Lower lobe of right lung (tissue), 2 donors: ENCODE measurements at places on chromosomes 11 and 22.

DNA sequence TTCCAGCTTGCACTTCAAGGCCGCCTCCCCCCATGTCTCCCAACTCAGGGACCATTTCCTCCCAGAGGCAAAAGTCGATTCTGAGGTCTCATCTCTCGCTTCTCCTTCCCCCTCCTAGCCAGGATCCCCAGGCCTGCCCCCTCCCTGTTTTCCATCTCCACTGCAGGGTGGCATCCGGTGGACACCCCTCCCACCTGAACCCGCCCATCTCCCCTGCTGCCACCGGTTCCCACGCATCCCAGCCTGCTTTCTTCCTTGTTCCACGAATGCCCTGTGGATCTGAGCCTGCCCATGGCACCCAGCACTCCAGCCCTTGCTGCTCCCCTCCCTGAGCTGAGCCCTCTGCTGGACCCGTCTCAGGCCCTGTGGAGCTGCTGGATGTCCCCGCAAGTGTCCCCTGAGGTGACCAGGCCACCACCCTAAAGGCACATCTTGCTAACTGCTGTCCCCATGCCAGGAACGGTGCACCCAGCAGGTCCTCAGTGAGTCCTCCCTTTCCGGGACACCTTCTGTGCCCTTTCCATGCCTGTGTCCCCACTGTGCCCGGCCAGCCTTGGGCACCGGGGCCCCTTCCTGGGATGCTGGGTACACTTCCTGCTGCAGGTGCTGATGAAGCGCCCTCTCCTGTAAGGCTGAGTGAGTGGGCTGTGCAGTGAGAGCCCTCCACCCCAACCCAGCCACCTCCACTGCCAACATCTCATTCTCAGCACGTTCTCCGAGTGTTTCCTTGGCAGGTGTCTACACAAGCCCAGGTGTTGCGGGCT lies 936 bp downstream of the IL17REL start:
- peak; percentile 53 for DNase-seq

- no peak for DNase-seq
Observed at GRCh38 chr11:27018902-27019529, 21.6 kb upstream of the BBOX1 start.

DNA sequence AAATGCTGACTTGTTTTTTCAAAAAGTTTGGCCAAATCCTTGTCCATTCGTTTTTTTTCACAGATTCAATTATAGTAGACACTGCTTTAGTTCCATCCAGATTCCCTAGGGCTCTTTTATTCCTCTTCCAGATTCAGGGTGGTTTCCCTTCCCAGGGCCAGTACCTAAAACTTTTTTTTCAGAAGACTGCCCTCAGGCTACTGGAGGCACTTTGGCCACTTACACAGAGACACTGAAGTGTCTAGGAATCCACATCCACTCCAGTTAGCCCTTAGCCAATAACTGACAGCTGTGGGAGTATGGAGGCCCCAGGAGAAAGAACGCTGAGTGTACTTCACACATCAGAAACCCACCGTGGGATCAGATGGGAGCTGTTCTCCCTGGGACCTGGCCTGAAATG lies 77.3 kb downstream of the CCDC34 start:
- no peak for DNase-seq

DNA sequence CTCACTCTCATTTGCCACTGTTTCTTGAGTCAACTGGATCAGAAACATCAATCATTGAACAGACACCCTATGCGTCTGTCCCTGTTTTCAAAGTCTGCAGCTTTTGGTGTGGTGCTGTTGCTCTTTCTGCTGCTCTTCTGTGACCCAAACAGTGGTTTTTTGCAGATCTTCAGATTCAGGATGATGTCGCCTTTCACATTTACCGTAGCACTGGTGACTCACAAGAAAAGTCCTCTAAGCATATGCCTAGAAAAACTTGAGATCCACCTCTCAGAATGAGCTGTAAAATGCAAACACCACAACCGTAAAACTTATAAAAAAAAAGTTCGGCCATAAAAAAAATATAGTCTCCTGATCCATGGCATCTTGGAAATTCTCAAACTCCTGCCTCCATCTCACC lies 400.4 kb downstream of the NTM start:
- DNase-seq, result no peak

DNA sequence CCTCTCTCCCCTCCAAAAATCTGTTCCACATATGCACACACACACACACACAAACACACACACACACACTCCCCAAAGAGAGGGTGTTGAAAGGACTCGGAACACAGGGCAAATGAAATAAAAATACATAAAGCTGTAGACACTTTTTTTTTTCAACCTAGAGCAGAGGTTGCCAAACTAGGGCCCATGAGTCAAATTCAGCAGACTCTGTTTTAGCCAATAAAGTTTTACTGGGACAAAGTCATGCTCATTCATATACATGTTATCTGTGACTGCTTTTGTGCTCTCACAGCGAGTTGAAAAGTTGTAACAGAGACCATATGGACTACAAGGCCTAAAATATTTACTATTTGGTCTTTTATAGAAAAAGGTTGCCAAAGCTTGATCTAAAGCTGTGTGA lies 8.9 kb downstream of the IMMP1L start:
- DNase-seq, result no peak

DNA sequence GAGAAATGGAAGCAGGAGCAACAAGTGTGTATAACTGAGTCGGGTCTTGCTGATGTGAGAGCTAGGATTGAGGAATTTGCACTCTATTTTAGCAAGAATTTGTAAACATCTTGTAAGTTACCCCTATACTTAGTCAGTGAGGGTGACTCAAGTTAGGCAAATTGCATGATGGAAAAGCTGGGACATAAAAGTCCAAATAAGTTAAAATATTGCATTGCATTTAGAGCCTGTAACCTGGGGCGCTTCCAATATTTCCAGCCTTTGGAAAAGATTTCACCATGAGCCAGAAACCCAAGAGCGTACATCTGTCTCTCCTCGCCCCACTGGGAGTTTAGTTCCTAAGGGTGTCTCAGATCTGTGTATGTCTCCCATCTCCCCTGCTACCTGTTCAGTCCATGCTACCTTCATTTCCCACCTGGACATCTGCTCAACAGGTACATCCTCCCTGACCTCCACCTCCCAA lies 37.0 kb upstream of the ACCSL start:
- no peak for DNase-seq

DNA sequence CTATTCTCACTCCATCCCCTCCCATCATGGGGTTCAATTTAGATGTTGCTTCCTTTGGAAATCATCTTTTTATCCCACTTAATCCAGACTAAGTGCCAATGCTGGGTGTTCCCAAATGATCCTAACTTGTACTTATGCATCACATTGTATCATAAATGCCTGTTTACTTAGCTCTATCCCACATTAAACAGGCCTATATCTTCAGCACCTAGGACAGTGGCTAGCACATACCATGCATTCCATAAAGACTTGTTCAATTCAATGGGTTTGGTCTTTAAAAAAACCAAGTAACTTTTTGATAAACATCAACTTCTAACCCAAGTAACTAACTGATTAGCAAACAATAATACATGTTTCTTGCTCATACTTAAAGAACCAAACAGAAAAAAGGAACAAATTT lies 40.6 kb downstream of the RSF1 start:
- no peak for DNase-seq

GRCh38 chr11:69435161-69435986 lies 46.1 kb upstream of the LINC01488 start:
- peak; percentile 32 for DNase-seq

GRCh38 chr11:83736684-83737083 lies 450.5 kb upstream of the CCDC90B start:
- DNase-seq, result no peak

GRCh38 chr22:29148036-29148435 lies 57.7 kb upstream of the EMID1 start:
- no peak for DNase-seq

- no peak for DNase-seq
Observed at GRCh38 chr11:60699284-60699691, at the start of gene MS4A8. MS4A8 (plus strand) TSS chr11:60699612; CDS start chr11:60700861, 1,249 bp downstream.

- no peak for DNase-seq
Observed at GRCh38 chr11:100956351-100956750, 173.3 kb downstream of the PGR start.

DNA sequence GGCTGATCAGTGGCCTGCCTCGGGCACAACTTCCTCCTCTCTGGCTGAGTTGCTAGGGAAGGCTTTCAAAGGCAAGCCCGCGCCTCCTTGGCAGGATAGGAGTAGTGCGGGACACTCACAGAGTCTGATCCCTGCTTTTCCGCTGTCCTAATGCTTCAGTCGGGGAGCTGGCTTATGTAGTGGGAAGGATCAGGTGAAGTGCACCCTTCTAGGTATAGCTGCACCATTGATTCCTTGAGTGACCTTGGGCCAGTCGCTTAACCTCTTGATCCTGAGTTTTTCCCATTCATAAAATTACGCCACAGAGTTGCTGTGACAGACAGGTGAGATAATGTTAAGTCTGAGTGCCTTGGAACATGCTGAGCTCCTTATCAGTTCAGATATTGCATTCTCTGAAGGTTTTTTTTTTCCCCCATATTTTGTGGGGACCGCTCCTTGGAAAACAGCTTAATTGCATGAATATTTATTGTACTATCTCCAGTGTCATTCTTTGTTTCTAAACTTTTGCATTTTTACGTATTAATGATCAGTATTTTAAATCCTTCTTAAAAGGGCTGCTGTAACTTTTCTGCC lies 961 bp downstream of the IPO7 start:
- DNase-seq, result no peak

GRCh38 chr11:1927848-1928469 lies 8.5 kb downstream of the TNNT3 start:
- no peak for DNase-seq

GRCh38 chr22:37599153-37599552 lies 9.5 kb upstream of the GGA1 start:
- no peak for DNase-seq
